ENCODE measurements at places on chromosomes 6 and 20.
A peak's percentile ranks its signal among the peaks of the same experiment; 100 is the strongest.

DNA sequence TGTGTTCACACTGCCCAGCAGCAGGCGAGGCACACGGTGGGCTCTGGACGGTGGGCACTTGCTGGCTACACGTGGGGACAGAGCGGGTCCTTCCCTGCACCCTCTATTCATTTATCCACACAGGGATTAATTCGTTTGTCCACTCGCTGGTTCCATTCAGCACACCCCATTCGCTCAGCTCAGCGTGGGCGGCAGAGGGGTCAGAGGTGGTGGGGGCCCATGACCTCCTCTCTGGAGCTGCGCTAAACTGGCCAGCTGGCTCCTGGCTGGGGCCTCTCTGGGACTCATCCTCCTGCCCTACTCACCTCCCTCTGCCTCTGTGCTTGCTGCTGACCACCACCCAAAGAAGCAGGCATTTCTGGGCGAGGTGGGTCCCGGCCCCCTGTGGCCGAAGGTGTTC lies 21.4 kb upstream of the RBBP8NL start:
- no peak for DNase-seq

DNA sequence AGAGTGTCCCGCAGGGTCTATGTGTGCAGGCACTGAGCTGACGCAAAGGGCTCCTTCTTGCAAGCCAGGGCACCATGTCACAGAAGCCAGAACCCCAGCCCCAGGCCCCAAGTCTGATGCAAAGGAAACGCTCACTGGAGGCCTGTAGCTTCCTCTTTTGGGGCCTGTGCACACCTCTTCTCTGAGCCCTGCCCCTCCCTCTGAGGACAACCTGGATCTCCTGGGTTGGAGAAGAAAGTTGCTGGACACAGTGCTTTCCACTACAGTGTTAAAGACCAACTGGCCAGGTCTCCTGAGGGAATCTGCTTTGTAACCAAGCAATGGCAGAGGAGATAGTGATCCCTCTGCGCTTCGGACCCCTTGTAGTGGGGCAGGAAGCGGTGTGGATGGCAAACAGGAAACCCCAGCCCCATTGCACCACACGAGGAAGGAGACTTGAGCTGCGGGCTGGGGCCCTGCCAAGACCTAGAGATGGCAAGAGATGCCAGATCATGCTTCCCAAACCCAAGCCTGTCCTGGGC lies 90.0 kb downstream of the PRND start:
- no peak for DNase-seq

DNA sequence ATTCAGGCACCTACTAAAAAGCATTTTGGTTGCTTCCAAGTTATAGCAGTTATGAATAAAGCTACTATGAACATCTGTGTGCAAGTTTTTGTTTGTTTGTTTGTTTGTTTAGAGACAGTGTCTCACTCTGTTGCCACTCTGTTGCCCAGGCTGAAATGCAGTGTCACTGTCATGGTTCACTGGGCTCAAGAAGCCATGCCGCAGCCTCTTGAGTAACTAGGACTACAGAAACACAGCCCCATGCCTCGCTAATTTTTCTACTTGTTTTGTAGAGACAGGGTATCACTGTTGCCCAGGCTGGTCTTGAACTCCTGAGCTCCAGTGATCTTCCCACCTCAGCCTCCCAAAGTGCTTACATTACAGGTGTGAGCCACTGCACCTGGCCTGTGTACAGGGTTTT lies 795.9 kb downstream of the EPHA7 start:
- no peak for DNase-seq

DNA sequence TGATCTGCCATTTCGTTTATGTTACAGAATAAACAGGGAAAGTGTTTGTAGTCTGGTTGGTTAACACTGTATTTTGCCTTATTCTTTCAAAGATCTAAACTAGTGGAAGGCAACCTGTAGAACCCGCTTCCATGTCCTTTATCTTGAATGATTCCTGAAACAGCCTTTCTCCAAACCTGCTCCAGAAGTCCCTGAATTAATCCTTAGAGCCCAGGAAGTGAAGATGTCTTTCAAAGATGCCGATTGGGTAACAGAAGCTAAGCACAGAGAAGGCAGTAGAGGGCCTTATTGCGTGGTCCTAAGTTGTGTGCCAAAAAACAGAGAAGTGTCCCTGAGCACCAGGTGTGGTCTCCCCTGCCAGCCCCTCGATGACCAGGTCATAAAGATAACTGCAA lies 19.2 kb upstream of the ZSCAN16 start:
- DNase-seq, result no peak

DNA sequence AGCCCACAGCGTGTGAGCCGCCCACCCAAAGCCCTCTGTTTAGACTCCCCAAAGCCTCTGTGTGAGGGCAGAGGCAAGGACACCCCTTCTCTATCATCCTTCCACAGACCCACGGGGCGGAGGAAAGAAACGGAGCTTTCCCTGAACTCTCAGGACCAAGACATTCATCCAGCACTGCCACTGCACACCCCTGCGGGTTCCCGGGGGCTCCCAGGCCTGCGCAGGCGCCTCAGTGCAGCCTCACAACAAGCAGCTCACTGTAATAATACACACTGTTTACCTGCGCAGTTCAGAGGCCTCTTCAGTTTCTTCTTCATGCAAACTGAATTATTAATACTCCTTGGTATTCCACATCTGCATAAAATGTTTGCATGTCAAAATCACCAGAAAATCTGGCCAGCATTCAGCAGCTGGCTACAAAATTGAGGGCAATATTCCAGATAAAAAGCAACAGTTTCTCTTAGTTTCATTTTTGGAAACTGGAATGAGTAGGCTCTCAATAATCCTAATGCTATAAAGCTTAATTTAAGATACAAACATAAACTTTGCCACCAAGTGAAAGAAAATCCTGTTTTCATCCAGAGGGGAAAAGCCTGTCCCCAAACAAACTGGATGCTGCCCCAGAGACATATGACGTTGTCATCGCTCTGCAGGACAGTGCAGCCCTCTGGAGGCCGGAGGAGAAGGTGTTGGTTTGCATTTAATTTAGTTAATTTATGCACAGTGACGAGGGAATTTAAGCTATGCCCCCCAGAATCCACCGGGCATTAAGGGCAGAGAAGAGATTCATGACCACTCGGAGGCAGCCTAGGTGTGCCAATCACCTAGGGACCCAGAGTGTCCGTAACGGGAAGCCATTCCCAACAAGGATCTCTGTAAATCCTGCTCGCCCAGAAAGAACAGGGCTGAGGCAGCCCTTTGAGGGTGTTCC lies 45.3 kb downstream of the NINL start:
- no peak for DNase-seq

GRCh38 chr6:90406957-90407356 lies 110.3 kb upstream of the BACH2 start:
- DNase-seq, result no peak

DNA sequence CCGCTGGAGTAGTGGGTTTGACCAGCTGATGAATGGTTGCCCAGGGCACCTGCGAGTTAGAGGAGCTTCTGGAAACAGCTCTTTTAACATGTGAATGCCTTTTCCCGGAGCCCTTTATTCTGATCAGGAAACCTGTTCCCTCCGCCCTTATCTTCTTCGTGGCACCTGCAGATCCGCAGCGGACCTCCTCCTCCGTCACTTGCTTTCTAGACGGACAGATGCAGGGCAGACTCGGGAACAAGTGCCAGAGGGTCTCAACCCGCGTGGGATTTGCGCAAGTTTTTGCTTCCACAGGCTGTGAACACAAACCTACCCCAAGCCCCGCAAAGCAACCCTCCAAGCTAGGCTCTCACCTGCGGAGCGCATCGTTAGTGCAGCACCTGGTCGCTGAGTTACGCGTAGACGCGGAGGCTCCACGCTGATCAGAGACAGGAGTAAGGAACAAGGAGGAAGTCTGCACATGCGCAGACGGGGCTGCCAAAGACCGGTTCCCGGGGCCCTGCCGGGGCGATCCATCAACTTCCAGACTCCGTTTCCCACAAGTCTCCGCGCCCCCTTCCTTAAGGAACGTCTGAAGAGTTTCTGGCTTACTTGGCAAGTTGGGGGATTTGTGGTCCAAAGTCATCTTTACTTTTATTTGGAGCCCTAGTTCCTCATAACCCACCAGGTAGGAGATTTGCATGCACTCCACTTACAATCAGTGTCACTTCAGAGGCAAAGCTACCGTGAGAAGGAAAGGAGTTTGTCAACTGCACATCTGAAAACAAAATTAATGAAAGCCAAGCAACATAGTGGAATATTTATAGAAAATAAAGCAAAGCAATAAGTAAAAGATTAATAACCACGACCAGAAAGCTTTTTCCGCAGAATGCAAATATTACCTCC lies 52.7 kb upstream of the ELMO2 start:
- DNase-seq, result no peak

DNA sequence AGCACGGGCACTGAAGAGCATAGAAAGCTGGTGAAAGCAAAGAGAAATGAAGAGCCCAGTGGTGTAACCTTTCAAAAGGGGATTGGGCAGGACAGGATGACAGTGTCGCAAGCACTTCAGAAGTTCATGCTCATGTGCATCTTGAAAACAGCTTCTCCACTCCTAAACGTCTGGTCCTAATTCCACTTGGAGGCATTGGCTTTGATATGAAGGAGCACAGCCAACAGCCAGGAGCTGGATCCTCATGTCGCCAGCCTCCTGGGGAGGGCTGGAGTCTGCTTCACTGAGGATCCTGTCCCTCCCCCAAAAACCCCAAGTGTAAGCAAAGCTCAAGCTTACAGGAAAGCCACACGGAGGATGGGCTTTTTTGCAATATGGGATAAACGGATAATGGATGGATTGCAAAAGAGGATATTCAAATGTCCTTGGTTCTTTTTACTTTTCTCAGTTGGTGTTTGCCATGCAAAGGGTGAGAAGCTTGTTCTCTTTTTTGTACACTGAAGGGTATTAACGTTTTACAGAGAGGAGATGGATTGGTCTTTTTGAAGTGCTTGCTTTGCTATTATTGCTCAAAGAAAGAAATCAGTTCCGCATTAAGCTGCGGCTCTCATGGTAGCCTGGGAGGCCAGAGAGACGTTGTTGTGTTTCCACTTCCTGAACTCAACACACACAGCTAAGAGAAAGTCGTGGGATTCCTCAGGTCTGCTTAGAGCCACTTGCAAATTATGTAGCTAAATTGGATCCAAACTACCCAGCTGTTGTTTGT lies 92.2 kb downstream of the SIM1 start:
- DNase-seq, result no peak

DNA sequence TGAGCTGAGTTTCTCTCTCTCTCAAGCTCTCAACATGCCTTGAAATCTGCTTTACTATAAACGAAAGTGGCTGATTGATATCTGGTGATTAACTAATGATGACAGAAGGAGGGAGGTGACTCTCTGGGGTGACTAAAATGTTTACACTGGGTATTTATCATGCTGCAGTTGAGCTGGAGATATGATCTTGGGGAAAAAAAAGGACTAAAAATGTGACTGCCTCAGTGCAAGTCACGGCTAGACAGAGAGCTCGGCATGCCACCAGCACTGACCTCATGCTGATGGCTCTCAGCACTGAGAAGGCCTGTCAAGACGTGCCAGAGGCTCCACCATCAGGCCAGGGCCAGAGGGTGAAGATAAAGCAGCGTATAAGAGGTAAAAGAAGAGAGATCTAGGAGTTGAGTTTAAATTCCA lies 103.1 kb upstream of the SPACA1 start:
- DNase-seq, result peak; percentile 51

- DNase-seq, result peak; percentile 38
Measured at GRCh38 chr6:27517928-27518787, 45.3 kb upstream of the ZNF184 start.

DNA sequence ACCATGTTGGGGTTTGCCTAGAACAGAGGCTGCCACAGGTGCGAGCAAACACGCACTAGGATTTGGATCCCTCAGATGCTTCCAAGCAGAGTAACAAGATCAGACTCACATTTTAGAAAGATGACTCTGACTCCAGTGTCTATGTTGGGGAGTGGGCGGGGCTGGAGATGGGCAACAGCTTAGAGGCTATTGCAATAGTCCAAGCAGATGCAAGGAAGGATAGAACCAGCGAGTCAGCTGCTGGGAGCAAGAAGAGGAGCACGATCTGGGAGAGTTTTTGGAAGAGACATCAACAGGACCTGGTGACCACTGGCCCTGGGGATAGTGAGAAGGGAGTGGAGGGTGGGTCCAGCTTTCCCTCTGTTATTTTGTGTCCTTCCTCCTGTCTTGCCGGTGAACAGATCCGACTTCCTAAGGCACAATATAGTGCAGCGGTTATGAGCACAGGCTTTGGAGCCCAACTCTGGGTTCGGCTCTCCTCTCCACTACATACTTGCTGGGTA lies 52.7 kb downstream of the FGD2 start:
- no peak for DNase-seq

DNA sequence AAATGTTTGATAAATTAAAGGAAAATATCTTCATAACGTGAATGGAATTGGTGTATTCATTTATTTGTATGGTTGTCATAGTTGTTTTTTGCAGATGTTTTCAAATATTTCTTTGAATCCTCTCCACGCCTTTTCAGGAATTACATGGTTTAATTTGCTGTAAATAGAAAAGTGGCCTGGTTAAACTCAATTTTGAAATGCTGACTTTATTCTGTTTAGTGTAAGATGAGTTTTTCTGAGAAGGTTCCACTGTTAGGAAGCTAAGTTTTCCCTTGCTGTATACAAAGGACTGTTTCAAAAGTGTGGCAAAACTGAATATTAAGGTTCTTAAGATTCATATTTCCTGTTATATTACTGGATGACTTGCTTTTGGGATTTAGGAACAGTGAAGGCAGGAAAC lies 503 bp upstream of the ZC2HC1B start:
- no peak for DNase-seq

GRCh38 chr6:87180105-87180728 lies 24.9 kb downstream of the ZNF292 start:
- DNase-seq, result no peak

DNA sequence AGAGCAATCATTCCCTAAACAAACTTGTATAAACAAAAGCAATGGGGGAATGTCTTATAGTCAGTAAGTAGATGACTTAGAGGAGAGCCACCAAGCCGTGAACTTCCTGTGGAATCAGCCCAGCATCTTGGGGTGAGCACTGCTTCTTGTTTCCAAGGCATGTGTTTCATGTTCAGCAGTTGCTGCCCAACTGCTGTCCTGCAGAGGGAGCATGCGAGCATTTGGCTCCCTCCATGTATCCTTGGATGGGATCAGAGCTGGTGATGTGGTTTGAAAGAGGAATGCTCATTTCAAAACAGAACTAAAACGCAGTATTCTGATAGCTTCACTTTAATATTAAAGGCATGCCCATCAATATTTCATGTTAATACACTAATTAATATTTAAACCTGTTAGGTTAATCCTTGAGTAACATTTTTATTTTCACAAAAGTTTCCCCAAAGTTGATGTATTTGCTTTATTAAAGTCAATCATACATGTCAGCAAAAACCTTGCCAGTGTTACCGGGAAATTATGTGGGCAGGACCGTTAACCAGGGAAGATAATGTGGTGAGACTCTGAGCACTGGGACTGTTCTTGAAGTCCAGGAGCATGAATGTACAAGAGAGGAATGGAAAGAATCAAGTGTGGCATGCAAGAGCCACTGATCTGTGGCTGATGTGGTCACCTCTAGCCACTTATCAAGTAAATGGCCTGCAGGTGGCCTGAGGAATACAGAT lies 172.1 kb upstream of the GGTLC1 start:
- DNase-seq, result peak; percentile 45

- peak; percentile 85 for DNase-seq
Measured at GRCh38 chr20:10511509-10512251, 76.6 kb downstream of the SLX4IP start.

GRCh38 chr20:5843054-5843592 lies 92.9 kb downstream of the SHLD1 start:
- no peak for DNase-seq

- DNase-seq, result no peak
Measured at GRCh38 chr6:11324453-11325015, 92.1 kb upstream of the NEDD9 start.

All from SHP77 (cell line).